CD8-positive, alpha-beta memory T cell (primary cell): ENCODE measurements at places on chromosomes 5 and 9.

DNA sequence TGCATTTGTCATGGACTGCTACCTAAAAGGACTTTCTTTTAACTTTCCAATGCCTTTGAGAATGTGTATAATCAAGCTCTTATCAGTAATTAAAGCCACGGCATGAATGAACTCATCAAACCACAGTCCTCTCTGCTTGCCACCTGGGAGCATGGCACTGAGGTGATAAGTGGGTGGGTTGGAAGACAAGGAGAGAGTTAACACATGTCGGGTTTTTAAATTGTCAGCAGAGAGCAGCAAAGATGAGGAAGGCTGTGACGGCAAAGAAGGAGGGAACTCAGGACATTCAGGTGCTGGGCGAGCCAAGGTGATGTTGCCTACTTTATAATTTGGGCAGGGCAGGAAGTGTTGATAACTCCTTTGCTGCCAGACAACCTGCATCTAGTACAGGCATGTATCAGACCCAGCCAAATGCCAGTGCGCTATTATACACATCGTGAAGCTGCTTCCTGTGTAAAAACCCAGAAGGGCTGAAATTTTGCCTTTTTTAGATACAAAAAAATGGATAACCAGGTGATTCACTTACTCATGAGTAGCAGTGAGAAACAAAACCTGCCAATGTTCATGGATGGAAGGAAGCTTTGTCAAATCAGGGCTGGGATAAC lies 269.1 kb downstream of the KIF4B start:
- no peak for DNase-seq

- DNase-seq = no peak
These were observed 3.7 kb upstream of the IFNB1 start for GRCh38 chr9:21081451-21081850.

- no peak for DNase-seq
These were observed 112.2 kb upstream of the ADRA1B start for GRCh38 chr5:159804121-159804520.

- no peak for DNase-seq
These were observed 8.3 kb upstream of the SLC25A48 start for GRCh38 chr5:135826221-135826525.

- DNase-seq = no peak
These were observed 17.7 kb upstream of the RNF180 start for GRCh38 chr5:64147849-64148441.

DNA sequence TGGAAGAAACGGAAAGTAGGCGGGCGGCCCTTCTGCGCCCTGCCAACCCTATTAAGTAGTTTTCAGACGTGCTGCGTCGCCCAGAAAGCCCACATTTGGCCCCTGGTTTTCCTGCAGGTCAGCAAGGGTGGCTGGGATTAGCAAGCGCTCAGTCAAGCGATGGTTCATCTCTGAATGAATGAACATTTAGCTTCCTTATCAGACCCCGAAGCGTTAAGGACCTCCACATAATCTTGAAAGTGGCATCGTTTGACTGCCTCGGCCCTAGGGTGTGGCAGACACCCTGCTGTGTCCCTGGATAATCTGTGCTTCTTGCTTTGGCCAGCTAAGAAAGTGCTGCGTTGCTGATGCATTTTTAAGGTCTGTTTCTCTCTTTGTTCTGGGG lies 684 bp downstream of the TOR1B start:
- no peak for DNase-seq

GRCh38 chr5:128290152-128290858 lies 206.7 kb downstream of the SLC12A2 start:
- DNase-seq = no peak

DNA sequence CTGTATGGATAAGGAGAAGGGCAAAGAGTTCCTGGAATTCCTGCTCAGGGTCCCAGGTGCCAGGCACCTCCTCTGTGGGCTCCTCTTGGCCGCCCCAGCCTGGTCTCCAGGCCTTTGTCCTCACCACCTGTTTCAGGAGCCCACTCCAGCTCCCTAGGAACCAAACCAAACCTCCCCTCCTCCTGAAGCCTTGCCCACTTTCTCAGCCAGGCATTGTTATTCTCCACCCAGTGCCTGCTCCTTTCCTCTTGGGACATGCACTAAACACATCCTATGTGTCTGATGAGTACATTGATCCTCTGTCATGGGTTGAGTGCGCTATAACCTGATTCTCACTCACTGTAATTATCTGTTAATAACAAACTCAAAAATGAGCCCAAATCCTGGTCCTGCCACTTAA lies 189.8 kb downstream of the SPOCK1 start:
- DNase-seq = no peak

GRCh38 chr5:103444333-103445038 lies 118.1 kb downstream of the NUDT12 start:
- DNase-seq = no peak

- no peak for DNase-seq
These were observed 216.5 kb downstream of the PDZD2 start for GRCh38 chr5:31855134-31856040.

DNA sequence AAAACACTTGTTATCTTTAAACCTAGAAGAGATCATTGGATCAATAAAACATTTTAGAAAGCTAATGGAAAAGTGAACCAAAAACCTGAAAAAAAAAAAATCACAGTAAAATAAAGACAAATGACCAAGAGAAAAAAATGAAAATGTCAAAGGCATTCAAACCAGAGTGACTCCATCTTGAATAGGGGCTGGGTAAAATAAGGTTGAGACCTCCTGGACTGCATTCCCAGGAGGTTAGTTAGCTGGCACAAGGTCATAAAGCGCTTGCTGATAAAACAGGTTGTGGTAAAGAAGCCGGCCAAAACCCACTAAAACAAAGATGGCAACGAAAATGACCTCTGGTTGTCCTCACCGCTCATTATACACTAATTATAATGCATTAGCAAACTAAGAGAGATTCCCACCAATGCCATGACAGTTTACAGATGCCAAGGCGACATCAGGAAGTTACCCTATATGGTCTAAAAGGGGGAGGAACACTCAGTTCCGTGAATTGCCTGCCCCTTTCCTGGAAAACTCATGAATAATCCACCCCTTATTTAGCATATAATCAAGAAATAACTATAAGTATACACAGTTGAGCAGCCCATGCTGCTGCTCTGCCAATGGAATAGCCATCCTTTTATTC lies 116.7 kb upstream of the NEK6 start:
- no peak for DNase-seq

- DNase-seq = no peak
These were observed 138.2 kb downstream of the GAS1 start for GRCh38 chr9:86809151-86809550.

DNA sequence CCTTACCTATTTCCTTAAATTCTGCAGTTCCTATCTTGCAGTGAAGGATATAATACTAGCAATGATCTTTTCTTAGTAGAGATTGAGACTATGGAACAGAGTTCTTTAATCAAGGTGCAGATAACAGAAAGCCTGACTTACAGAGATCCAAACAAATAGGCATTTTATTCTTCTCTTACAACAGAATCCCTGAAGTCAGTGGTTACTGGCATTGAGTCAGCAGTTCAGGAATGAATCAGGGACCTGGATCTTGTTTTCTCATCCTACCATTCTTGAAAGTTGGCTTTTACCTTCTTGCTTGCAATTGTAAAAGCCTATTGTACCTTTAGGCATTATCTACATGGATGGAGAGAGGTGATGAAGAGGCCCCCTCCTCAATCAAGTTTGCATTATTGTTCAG lies 47.5 kb upstream of the TLE4 start:
- DNase-seq = no peak

GRCh38 chr5:78964889-78965288 lies 20.2 kb downstream of the ARSB start:
- DNase-seq = no peak

GRCh38 chr5:145203193-145203592 lies 631.9 kb downstream of the PRELID2 start:
- no peak for DNase-seq

- DNase-seq = no peak
These were observed 215.2 kb upstream of the SNX2 start for GRCh38 chr5:122559676-122560075.

DNA sequence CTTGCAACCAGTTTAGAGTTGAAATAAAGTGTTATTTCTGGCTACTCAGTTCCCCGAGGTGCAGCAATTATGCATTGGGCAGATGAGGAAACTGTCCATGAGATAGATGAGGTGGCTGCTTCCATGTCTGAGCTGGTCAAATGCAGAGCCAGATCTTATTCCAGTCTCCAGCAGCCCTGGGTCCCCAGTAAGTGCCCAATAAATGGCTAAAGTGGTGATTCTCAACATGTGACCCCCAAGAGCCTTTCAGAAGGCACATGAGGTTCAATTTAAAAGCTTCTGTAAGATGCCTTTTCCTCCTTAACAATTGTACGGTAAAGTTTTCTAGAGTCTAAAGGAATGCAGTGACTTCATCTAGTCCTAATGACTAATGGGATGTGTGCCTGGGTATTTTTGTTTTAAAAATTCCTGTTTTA lies 17.5 kb downstream of the ATOX1 start:
- no peak for DNase-seq

GRCh38 chr9:125997196-125997823 lies 250.1 kb downstream of the PBX3 start:
- no peak for DNase-seq

DNA sequence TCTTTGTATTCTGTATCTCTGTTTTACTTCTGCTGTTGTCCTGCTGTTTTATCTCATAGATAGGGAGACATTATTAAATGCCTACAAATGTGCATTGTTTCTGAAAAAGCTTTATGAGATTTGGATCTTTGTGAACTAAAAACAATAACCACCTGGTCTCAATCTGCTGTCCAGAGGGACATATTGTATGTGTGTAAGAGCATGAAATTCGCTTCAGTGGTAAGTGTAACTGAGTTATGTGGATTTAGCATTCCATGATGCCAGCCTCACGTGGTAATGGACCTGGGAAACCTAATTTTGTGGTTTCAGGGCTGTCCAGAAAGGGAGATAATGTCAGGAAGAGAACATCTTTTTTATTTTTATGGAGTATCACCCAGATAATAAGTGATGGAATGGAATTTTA lies 119.3 kb downstream of the GDNF start:
- no peak for DNase-seq
